Tibial nerve (tissue), 4 donors: ENCODE measurements at places on chromosomes 1 and 21.
A peak's percentile ranks its signal among the peaks of the same experiment; 100 is the strongest.

DNA sequence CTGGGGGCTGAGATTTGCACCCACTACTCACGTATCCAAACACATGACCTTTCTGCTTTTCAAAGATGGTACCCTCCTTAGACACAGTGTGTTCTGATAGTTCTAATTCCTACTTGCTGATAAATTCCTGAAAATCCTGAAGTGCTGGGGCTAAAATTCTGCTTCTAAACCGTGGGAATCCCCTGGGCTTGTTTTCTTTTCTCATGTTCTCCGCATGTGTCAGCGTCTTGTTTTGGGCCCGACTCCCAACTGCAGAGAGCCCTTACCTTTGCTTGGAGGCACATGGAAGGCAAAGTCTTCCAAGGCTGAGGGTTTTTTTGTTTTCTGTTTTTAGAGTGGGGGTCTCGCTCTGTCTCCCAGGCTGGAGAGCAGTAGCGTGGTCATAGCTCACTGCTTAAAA, 27.2 kb downstream of the PSMG1 start:
- DNase-seq: no peak

- DNase-seq: no peak
Measured at GRCh38 chr1:234478152-234478480, 863 bp downstream of the TARBP1 start.

DNA sequence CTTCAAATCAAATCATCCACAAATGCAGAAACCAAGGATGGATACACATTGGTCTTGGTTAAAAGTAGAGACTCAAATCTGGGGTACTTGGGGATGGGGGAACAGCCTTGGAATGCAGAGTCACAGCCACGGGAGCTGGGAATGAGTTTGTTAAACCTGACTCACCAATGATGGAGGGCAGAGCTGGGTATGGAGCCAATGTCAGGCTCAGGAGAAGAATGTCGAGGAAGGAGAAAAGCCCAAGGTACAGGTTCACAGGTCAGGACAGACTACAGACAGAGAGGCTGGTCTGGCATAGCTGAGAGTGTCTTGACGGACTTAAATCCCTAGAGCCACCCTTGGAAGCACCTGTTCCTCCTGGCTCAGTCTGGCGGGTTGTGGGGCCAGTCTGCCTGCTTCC, 237.6 kb downstream of the NTNG1 start:
- DNase-seq: no peak

DNA sequence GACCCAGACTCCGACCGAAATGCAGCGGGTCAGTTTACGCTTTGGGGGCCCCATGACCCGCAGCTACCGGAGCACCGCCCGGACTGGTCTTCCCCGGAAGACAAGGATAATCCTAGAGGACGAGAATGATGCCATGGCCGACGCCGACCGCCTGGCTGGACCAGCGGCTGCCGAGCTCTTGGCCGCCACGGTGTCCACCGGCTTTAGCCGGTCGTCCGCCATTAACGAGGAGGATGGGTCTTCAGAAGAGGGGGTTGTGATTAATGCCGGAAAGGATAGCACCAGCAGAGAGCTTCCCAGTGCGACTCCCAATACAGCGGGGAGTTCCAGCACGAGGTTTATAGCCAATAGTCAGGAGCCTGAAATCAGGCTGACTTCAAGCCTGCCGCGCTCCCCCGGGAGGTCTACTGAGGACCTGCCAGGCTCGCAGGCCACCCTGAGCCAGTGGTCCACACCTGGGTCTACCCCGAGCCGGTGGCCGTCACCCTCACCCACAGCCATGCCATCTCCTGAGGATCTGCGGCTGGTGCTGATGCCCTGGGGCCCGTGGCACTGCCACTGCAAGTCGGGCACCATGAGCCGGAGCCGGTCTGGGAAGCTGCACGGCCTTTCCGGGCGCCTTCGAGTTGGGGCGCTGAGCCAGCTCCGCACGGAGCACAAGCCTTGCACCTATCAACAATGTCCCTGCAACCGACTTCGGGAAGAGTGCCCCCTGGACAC, 534 bp downstream of the C1orf56 start:
- peak; percentile 48 for DNase-seq

DNA sequence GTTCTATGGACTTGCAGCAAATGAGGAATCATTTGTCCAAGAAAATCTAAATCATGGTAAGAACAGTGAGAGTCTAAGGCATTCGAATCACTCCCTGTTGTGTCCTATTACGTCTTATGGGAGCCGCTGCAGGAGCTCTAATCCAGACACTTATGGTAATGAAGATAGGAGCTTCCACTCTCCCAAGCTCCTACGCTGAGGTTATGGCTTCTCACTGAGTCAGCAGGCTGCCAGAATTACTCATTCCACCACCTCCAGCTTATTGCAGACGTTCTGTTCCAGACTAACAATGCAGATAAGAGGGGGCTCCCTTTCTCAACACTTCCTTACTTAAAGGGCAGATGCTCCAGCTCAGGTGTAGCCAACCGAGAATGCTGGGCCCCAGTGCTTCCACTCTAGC, 212.6 kb downstream of the GREM2 start:
- no peak for DNase-seq

GRCh38 chr1:154191990-154192461, at the start of gene TPM3:
Gene TPM3 (minus strand): TSS chr1:154192100. CDS start chr1:154192018, 82 bp downstream.
- no peak for DNase-seq
